GM12892 (cell line): ENCODE measurements at places on chromosomes 5 and 9.

GRCh38 chr9:28720746-28721145, 1147.5 kb upstream of the C9orf72 start:
- DNase-seq: no peak

GRCh38 chr9:133050781-133051180, 11.0 kb upstream of the CEL start:
- DNase-seq: no peak

DNA sequence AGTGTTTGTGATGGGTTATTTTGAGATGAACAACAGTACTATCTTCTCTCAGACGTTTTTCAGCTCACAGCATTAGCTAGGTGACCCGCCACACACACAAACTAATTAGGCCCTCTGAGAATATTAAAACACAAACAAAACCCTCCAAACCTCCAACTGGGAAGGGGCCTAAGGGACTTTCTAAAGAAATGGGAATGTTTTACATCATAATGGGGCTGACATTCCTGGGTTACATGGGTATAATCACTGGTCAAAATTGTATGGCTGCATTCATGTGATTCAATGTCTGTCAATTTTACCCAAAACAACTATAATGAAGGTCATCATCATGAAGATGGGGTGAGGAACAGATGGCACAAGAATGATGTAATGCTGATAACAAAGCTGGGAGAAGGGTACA, 59.6 kb downstream of the SPTLC1 start:
- DNase-seq: no peak

DNA sequence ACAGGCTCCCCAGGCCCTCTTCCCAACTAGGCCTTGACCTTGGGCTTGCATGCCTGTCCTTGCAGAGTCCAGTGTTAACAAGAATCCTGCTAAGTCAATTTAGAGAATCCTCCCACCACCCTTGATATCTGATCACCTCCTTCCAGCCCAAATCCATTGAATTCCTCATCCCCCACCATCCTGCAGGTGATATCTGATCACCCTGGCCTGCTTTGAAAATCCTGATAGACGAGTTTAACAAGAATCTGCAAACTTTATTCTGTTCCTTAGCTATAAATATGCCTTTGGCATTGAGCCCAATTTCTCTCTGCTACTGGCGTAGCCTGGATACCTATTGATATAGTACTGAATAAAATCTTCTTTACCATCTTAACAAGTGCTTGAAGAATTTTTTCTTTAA, 125.5 kb downstream of the DIRAS2 start:
- DNase-seq: no peak

GRCh38 chr5:441996-442334, 1.0 kb upstream of the EXOC3 start:
- no peak for DNase-seq

GRCh38 chr9:113156880-113157279, 6.1 kb downstream of the SLC31A2 start:
- DNase-seq: no peak

DNA sequence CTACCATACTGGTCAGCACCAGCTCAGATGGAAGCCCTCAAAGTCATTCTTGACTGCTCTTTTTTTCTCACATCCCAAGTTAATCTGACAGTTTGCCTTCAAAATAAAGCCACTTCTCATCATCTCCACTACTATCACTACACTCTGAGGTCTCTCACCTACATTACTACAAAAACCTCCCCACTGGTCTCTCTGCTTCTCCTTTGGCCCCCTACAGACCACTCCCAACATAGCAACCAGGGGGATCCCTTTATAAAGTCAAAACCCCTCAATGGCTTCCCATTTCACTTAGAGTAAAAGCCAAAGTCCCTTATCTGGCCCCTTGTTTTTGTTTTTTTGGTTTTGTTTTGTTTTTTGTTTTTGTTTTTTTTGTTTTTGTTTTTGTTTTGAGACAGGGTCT, 4.6 kb downstream of the ARAP3 start:
- no peak for DNase-seq

DNA sequence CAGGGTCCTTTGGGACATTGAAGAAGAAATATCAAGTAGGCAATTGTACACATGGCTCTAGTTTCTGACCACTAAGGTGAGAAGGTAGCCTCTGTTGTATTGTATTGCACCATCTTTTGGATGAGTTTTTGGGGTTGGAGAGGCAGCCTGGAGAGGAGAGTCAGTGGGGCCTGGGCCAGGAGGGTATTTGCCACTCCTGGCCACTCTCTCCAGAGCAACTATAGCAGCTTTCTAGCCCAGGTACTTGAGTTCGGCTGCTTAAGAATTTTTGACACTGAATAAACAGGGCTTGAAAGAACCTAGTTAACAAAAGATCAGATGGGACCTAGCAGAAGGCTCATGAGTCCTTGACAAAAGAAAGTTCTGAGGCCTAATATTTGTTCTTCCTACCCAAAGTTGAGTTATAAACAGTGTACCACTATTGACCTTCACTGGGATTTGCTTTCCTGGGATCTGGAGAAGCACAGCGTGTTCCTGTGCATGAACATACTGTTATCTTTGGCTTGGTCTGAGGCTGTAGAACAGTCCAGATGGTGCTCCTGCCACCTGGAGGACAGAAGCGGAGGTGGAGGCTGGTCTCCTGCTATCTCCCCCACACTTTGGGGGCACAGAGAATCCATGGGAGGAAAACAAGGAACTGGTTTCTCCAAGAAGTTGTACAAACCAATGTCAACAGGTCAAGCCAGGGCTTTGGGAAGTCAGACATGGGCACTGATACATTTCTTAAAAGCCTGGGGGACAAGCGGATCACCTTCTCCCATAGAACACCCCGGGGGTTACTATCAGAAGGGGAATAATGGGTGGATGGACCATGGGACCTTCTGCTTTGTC, 110.4 kb upstream of the LIFR start:
- DNase-seq: no peak

DNA sequence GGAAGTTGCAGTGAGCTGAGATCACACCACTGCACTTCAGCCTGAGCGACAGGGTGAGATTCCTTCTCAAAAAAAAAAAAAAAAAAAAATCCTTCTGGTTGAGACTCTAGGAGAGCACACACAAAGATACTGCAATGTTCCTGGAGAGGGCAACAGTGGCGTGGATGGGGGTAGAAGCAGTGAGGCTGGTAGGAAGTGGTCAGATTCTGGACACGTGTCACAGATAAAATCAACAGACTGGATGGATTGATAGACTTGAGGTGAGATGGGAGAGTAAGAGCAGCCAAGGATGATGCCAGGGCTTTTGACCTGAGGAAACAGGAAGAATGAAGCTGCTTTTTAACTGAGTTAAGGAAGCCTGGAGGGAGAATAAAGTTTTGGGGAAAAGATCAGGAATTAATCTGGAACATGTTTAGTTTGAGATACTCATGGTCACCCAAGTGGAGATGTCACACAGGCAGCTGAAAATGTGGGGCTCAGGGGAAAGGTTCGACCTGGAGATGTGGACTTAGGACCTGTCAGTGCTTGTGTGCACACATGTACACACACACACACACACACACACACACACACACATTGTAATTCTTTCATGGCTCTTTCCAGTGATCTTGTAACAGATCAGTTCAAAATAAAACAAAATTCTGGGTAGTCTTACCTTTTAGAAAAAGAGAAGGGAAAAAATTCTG, 88.1 kb downstream of the FANCC start:
- DNase-seq: no peak

GRCh38 chr9:32886021-32886420, 102.7 kb downstream of the TMEM215 start:
- DNase-seq: no peak

DNA sequence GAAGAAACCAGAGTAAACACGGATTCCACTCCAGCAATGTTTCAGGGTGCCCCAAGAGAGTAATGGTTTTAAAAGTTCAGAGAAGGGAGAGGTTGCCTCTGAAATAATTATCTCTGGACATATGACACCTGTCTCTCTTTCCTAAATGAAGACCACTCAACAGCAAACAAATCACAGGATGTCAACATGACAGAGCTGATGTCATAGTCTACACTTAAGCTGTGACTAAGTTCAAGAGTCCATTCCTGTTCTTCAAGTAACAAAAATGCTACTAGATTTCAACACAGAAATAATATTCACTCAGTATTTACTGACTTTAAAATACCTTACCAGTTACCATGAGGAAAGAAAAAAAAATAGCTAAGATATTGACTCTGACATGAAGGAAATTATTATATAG, 44.7 kb upstream of the SLC30A5 start:
- DNase-seq: no peak

DNA sequence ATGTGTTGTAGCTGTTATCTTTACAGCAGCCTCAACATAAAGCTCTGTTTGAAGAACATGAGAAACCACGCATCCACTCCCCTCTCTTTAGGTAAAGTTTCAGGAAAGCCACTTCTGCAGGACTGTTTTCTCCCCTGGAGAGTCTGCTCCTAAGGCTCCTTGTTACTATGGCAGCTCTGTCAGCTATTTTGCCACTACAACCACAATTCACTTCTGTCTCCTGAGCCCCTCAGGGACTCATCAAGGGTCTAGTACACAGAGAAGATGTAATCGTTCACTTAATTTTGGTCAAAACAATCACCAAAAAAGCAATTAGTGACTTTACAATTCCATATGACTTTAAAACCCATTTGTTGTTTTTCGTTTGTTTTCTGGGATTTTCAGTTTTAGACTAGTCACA, 157.7 kb downstream of the FBN2 start:
- no peak for DNase-seq

GRCh38 chr5:138349852-138350562, 2.5 kb upstream of the KDM3B start:
- no peak for DNase-seq

DNA sequence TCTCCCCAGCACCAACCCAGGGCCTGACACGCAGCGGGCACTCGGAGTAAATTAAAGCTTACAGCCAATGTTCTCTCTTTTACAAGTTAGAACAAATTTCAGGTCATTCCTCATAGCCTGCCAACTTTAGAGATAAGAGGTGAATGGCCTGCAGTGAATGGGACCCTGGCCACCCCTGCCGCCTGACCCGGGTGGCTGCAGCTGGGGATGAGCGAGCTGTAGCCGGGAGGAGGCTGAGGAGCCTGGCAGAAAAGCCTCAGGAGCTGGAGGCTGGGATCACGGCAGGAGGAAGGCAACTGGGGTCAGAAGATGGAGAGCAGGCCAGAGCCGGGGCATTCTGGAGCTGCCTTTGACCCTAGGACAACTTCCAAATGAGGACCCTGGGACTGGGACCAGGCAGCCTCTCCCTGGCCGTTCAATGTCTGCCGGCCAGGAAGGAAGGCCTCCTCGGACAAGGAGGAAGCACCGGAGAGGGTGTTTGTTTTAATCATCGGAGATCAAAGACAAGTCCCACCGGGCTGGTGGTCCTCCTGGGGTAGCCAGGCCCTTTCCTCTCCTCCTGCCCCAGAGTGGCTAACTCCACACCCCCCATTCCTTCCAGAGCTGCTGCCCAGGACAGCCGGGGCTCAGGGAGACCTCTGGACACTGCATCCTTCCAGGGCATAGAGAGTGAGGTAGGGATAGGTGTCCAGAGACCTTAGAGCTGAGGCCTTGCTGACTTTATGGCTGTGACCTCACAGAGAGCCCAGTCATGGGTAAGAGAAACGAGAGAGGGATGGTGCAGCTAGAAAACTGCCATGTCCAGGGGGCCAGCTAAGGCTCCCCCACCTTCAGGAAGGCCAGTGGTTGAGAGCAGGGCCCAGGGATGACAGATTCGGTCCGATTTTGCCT, 87.3 kb upstream of the LMX1B start:
- DNase-seq: no peak

DNA sequence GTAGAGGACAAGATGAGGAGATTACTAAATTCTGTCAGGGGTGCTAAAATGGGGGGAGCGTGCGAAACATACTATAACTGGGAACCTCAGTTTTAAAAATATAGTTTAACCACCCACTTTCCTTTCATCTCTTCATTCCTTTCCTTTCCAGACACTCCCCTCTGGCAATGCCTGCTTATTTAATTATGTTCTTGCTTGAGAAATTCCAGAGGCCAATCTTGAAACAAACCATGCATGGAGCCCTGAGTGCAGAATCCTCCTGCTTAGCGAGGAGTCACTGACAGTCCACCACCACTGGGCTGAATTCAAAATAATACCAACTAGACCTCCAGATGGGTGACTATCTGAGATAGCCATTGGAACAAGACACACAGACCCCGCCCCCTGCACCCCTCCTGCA, 29.7 kb upstream of the C9orf72 start:
- no peak for DNase-seq
